ENCODE measurements at places on chromosomes 12 and 14.

- DNase-seq, result no peak
Measured at GRCh38 chr14:67665868-67666267, 8.6 kb downstream of the VTI1B start.

DNA sequence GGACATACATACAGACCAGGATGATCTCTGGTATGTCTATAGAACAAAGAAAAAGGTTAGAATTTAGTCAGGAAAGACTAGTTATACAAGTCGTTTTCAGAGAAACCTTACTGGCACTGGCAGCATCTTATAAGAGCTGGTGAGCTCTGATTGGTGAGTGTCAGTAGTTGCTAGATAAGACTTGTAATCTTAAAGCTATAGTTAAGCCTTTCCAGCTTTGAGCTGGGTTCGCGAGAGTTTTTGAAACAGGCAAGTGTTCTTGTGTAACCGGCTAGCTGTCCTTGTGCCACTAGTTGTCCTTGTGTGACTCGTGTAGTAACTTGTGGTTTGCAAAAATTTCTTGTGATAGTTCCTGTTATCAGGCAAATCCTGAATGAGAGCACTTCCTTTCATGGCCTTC, 740.9 kb downstream of the GALC start:
- DNase-seq, result no peak

DNA sequence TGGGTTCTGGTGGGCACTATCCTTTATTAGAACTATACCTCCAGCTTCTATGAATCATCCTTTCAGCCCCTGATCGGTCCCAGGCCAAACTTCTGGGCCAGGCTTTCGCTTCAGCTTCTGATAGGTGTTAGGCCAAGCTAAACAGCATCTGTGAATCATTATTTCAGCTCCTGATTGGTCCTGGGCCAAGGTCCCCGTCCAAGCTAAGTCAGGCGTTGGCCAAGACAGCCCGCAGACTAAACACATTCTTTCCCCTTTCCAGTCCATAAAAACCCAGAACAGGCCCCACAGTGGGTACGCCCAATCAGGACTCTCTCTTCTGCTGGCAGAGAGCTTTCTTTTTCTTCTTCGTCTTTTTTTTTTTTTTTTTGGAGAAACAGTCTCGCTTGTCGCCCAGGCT, 1808.9 kb upstream of the SEL1L start:
- no peak for DNase-seq

DNA sequence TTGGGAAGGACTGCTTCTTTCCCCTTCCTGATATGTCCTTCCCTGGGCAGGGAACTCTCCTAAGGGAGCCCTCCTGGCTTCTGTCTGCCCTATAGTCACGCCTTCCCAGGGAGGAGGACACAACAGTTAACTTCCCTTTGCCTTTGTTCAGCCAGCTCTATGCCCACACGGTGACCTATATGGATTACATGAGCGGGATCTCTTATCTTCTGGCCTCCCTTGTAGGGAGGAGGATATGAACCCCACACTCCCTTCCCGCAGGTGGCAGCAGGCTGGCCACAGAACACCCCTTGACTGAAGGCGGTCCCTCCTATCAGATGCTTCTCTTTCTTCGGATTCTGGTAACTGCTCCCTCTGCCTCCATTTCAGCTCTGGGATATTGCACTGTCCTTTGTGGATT, 135.6 kb upstream of the MAX start:
- DNase-seq, result no peak

DNA sequence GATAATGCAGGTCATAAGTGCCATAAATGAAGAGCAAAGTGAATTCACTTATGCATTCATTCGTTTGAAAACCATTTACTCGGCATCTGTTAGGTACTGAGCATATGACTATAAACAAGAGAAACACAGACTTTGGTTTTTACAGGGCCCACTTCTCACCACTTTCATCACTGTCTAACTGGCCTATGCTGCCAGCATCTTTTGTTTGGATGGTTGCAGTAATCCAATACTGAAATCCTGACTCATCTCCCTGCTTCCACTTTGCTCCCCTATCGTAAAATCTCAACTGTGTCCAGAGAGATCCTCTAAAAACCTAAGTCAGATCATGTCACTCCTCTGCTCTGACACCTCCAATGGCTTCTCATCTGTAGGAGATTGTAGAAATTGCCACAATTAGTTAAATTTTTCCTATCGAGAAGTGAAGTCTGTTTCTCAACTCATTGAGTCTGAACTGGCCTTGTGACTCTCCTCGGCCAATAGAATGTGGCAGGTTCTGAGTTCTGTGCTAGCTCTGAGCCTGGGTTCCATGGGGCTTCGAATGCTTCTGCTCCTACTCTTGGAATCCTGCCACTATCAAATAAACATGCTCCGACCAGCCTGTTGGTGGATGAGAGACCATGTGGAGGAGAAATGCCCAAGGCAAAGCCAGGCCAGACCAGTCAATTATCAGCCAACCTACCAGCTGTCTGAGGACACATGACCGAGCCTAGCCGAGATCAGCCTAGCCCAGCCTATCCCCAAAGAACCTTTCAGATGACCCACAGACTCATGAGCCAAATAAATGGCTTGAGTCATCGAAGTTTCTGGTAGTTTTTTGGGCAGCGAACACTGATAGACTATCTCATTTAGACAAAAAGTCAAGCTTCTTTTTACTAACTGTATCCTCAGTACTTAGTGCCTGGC, 2.2 kb upstream of the BATF start:
- DNase-seq, result no peak

- DNase-seq, result peak; percentile 19
Measured at GRCh38 chr14:75181293-75182062, 5.1 kb upstream of the TMED10 start.

DNA sequence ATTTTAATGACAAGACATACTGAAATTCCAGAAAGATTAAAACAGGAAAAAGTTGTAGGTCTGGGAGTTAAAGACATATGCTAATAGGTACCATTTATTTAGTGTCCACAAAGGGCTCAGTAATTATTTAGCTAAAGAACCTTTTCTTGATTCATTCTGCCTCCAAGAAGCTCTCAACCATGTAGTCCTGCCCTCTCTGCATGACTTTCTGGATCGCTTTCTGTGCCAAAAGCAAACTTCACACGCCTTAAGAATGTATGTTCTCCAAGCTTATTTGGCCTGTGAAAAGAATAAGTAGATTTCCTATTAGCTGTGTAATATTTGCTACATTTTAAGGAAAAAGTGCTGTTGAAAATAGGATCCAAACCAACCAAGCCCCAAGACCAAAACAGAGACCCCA, 291.7 kb downstream of the C12orf75 start:
- no peak for DNase-seq

DNA sequence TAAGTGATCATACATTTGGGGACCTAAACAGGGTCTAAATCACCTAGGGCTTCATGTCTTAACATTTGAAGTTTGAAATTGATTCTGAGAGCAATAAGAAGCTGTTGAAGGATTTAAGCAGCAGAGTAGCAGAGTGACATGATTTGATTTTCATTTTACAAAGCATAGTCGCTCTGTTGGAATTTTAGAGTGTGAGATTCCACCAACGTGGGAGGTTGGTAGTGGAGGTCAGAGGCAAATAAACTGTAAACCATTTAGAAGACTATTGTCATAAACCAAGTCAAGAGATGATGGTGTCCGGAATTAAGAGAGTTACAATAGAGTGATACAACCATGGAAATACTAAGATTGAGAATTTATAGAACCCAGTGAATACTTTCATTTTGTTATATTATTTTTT, 52.7 kb upstream of the ZDHHC17 start:
- no peak for DNase-seq

GRCh38 chr12:1947081-1947480, 28.6 kb upstream of the CACNA2D4 start:
- DNase-seq, result no peak

- DNase-seq, result no peak
Measured at GRCh38 chr14:79369359-79370332, 841.7 kb downstream of the DIO2 start.

GRCh38 chr14:55867719-55868118, 250.5 kb upstream of the PELI2 start:
- no peak for DNase-seq

DNA sequence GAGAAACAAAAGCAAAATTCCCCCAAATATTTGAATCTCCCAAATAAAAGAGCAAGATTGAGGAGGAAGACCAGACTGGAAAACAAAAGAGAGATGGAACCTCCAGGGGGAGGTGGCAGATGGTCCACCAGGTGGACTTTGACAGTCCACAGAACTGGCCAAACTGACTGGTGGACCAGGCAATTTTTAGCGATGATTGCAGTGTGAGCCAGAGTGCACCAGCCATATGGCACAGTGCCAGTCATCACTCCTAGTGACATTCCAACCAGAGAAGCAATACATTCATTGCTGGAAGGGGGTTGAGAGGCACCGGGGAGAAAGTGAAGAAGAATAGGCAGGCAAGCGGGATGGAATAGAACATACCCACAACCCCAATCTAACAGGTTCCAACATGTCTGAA, 182.9 kb downstream of the EXOC5 start:
- no peak for DNase-seq
